ENCODE measurements at places on chromosomes 3 and 15.

- no peak for DNase-seq
Observed at GRCh38 chr3:78337801-78338211, 1297.9 kb downstream of the ROBO2 start.

DNA sequence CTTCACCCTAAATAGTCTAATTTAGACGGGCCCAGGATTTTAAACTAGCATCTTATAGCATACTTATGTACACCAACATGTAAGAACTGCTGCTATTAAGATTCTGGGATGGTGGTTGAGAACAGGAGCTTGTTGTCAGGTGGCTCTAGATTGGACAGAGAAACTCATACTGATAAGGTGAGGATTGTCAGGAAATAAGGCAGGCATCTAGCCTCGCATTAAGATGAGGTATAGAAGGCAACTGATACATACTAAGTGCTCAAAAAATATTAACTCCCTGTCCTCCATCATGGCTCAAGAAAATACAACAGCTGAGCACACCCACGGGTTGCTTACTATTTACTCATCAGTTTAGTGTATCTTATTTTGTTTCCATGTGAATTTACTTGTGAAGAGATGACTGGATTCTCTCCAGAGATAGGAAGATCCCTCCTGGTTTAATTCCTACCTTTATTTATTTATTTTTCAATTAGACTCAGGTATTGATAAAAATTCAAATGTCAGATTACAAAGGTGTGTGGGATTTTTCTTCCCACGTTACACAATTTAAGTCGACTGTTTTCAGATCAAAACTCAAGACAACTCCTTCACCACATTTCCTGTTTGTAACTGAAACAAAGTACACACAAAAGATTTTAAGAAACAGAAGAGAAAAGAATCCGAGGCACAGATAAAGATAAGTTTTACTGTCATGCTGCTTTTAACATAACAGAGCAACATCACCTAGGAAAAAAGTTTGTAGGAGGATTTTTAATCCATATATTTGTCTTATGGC lies at the start of gene TRAT1:
Gene TRAT1, plus strand, starts transcription at position 664 of the 775 bp plus-strand sequence. CDS start 142 bp downstream, outside the sequence.
- DNase-seq: no peak

DNA sequence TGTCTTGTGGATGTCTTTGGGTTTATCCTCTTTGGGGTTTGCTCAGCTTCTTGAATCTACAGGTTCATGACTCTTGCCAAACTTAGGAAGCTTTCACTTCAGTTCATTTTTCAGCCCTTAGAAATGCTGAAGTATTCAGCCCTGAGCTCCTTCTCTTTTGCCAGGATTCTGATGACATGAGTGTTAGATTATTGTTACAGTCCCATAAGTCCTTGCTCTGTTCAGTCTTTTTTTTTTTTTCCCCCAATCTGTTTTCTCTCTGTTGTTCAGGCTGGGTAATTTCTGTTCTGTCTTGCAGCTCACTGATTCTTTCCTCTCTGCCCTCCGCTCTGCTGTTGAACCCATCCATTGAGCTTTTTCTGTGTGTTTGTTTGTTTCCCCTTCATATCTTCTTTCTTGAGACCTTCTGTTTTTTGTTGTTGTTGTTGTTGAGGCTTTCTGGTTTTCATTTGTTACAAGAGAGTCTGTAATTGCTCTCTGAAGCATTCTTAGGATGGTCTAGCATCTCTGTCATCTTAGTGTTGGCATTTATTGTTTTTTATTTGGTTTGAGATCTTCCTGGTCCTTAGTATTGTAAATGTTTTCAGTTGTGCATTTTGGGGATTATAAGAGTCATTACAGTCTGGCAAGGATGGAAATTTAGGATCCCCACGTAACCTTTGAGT lies 18.4 kb downstream of the LRCH3 start:
- no peak for DNase-seq

DNA sequence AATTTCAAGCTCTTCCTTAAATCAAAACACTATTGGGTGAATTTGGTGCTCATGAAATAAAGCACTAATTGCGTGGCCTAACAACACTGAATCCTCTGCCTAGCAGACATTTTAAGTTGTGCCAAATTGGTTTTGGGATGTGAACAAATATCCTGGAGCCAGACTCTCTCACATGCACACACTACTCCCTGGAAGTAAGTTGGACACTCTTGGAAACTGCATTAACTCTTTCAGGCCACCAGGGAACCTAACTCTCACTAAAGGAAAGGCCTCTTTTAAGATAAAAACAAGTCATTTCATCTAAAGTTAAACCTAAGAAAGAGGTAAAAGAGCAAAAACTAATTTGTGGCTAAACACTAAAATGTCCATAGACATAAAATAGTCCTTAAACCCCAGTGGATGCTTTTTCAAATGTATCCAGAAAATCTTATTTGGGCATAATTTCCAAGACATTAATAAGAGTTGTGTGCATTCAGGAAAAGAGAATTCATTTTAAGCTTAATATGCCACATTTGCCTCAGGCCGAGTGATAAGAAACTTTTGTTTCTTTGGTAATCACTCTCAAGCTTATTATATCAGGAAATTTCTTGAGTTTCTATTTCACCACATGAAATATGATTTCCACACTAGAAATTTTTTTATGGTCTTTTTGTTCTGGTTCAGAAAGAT lies 61.8 kb downstream of the ZBTB20 start:
- DNase-seq: no peak

DNA sequence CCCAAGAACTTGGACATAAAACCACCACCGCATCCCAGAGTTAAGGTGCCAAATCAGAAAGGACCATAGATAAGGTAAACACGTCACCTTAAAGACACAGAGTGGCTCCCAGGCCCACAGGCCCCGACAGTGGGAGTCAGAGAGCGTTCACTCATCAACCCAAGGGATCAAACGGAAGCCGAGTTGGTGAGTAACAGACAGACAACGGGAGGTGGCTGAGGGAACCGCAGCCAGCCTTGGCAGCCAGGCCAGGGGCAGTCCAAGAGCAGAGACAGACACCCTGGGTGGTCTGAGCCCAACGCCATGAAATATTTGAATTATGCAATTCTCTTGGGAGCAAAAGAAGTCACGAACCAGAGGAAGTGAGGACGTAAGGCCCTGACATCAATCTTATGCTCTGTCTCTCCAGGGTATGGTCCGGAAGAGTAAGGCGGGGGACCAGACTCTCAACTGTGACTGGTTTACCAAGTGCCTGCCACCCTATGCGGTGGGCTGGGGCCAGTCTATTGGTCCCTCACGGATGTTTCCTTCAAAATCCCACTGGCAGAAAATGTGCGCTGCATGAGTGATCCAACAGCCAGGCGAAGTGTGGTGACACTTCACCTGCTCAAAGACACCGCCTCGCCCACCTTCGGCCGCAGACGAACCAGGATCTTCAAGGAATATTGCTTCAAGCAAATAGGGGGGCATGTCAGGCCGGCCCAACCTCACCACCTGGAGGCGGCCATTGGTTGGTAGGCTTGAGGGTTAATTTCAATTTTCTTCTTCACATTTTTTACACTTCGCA lies 34.3 kb downstream of the TMEM44 start:
- DNase-seq: no peak
